G401 (cell line): ENCODE measurements at places on chromosomes 7 and 10.

- DNase-seq, result no peak
Observed at GRCh38 chr10:9294132-9294663, 1239.7 kb downstream of the GATA3 start.

DNA sequence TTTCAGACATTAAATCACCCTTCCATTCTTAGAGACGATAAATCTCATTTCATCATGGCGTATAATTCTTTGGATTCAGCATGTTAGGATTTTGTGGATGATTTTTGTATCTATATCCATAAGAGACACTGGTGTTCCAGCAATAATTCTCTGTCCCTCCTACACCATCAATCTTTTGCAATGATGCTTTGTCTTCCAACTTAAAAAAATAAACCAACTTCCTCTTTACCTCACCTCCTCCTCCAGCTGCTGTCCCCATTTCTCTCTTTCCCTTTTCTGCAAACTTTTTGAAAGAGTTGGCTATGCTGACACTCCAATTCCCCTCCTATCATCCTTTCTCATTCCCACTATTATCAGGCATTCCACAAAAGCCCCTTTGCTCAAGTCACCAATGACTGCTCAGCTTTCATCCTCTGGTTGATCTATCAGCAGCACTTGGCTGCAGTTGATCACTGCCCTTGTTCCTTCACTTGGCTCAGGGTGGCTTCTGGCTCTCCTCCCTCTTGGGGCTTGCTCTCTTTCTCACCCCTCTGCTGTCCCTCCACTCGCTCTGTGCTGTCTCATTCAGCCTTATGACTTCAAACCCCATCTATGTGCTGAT, 130.0 kb downstream of the ARHGAP22 start:
- DNase-seq, result no peak

GRCh38 chr10:5566614-5567013, 41.9 kb downstream of the CALML3 start:
- DNase-seq, result no peak

DNA sequence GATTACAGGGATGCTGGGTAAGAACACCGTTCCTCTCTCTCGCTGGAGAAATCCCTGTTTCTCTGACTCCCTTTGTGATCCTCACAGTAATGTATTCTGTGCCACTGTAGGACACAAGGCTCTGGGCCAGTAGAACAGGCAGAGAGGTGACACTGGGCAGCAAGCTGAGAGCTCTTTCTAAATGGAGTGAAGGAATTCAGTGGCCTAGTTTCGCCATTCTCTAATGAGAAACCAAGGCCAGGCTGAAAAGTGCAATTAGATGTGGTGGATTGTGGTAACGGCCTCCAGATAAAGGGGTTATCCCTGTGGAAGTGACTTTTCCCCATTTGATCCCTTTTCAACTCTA, 12.8 kb downstream of the KCTD7 start:
- DNase-seq, result no peak

DNA sequence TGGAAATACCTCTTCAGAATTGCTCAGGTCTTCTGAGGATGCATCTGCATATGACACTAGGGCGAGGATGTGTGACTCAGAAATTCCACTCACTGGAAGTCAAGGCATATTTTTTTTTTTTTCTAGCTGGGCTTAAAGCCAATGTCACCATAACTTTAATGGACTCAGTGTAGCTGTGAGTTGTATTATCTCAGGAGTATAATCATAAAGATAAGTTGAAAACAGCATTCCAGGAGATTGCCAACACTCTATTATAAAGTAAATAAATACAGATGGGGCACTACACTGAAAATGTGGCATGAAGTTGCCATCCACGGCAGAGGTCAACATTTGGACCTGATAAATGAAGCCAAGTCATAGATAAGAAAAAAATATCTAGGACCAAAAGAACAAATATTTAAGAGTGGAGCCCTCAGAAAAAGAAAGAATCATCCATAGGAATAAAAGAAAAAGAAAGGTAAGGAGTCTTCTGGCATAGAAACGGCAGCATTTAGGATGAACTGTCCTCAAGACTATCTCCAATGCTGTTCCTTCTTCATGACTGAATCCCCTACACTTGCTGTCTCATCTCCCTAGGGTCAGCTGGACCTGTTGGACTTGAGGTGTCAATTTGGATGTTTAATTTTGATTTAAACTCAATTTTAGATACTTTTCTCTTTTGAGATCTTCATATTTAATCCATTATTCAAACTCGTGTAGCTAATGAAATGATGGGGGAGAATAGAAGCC, 72.9 kb upstream of the CAV2 start:
- no peak for DNase-seq

- DNase-seq, result no peak
Observed at GRCh38 chr10:119940487-119940886, 48.0 kb downstream of the SEC23IP start.

DNA sequence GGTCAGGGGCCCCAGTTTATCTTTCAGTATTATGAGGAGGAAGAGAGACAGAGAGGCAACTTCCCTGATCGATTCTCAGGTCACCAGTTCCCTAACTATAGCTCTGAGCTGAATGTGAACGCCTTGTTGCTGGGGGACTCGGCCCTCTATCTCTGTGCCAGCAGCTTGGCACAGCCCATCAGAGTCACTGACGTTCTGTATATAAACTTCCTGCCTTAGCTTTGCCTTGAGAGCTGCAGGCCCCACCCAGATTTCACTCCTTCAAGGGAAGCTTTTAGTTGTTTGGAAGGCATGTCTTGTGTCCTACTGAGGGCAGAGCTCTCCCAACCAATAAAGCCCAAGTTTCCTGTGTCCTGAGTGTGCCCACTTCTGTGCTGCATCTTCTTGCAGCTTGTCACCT, 242.5 kb upstream of the PRSS58 start:
- no peak for DNase-seq

GRCh38 chr7:126803060-126803665, 449.6 kb downstream of the GRM8 start:
- DNase-seq, result peak; percentile 23

GRCh38 chr10:88165849-88166271, 302.4 kb downstream of the PTEN start:
- DNase-seq, result no peak

DNA sequence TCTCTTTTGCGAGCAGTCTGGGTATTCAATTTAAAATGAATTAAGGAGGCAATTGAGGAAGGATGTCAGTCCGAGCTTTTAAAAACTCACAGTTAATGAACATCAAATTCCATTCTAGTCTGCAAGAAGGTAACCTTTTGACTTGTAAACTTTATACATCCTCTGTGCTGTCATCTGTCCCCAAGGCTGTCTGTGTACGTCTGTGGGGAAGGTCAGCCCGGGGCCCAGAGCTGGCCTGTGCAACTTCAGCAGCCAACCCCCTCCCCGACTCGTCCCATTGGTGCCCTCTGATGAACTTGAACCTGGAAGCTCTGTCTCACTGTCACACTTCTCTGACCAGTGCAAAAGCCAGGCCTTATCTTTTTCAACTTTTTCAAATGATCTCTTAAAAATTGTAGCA, 80.3 kb downstream of the CCDC3 start:
- DNase-seq, result no peak

- no peak for DNase-seq
Observed at GRCh38 chr7:125651823-125652528, 722.4 kb upstream of the POT1 start.

- no peak for DNase-seq
Observed at GRCh38 chr10:108443636-108444035, 1279.1 kb upstream of the SORCS1 start.

DNA sequence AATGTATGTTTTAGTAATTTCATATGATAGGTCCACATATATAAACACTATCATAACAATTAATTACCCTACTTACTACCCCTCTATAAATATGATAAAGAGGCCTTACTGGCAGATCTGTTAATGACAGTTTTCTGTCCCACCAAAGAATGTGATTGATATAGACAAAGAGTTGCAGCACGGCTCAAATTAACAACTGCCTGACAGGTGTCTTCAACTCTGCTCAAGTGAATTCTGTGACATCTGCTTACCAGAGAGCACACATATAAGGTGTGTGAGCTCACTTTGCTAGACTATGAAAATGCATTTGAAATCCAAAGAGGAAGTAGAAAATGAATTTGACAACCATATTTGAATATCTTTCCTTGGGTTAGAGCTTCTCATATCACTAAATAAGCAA, 36.6 kb downstream of the CACNA2D1 start:
- DNase-seq, result no peak

GRCh38 chr10:23015021-23015707, 80.2 kb upstream of the MSRB2 start:
- no peak for DNase-seq

DNA sequence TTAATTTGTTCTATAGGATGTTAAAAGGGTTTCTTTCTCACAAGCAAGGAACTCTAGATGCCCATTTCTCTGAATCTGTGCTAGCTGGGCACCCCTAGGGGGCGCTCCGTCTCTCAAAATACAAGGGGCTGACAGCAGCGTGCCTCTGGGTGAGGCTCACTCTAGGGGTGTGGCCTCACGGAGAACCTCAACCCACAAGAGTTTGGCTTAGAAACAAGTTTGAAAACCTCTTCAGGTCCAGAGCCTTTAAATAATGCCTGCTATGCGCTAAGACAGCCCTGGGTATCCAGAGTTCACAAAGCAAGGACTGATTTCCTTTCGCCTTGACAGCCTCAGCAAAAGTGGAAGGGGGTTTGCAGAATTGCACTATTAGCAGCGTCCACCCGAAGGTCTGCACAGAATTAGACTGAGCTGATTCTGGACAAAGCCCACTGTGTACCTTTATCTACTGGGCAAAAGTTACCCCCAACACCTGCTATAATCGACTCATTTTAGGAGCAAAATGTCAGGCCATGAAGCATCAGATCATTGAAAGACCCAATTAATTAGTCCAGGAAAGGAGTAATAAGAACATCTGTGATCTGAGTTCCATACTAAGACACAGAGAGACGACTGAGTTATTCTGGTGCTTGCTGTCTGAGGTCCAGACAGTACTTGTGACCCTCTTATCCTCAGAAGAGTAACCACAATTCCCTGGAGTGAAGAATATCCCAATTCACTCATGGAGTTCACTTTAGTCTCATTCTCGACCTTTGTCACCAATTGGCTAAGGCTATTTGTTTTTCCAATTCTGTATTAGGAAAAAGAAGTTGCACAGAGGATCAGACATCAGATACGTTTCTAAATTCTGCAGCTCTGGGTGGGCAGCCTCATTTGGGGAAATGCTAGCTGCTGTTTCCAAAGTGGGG, 574 bp upstream of the CPED1 start:
- DNase-seq, result peak; percentile 89

DNA sequence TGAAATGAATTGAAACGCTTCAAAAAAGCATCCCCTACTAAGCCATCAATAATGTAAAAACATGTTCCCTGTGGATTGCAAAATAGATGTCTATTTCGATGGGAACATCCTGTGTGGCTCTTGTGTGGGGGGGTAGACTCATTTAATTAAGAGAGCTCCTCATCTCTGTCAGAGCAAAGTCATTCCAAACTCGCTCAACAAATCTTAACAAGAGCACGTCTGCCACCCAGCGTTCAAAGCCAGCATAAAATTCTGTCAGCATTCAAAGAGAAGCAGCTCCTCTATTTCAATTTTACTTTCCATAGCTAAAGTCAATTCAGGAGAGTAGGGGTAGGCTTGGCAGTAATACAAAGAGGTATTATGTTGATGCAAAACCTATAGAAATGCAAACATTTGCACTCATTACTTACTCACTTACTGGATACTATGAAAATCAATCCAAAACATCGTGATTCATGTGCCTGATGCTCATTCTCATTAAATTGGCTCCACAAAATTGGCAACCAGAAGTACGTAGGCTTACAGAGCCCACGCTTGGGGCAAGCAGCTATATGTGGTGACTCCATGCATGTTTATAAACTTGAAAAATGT, 114.9 kb downstream of the IPMK start:
- DNase-seq, result peak; percentile 61

GRCh38 chr7:45044338-45044737, 44.3 kb downstream of the CCM2 start:
- DNase-seq, result no peak

DNA sequence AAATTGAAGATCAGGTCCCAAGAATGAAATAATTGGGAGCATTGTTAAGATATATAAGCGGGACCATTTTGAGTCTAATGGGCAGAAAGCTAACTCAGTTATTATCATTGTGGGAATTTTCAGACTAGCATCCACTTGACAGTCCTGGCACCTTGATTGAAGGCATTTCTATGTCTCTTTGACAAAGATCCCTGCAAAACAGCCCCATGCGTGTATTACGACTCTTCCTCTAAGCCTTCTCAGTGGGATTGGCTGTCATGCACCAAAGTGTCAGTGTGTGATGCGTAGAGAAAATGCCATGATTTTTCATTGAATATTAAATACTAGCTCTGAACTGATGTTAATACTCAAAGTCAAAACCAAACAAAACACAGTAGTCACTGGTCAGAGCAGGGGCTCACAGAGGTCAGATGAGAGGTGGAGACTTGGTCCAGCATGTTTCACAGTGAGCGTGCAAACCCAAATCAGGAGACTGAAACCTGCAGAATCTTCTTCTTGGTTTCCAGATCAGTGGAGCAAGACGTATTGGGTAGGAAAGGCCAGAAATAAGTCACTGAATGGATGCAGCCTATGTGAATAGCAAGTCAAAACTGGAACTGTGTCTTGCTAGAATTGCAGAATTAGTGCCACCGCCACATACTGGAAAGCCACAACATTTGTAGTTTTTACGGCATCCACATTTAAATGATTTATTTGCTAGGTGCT, 303.6 kb upstream of the AKR1E2 start:
- DNase-seq, result no peak

- no peak for DNase-seq
Observed at GRCh38 chr10:54470324-54470631, 330.8 kb downstream of the PCDH15 start.

GRCh38 chr7:13117103-13117502, 429.7 kb downstream of the ARL4A start:
- DNase-seq, result no peak

- no peak for DNase-seq
Observed at GRCh38 chr7:32774541-32774951, 117.0 kb downstream of the KBTBD2 start.

DNA sequence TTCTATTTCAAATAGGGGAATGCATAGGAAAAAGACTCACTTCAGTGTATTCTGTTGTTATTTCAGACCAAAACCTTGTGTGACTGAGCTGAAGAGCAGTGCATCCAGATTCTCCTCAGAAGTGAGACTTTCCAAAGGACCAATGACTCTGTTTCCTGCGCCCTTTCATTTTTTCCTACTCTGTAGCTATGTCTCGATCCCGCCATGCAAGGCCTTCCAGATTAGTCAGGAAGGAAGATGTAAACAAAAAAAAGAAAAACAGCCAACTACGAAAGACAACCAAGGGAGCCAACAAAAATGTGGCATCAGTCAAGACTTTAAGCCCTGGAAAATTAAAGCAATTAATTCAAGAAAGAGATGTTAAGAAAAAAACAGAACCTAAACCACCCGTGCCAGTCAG, 12.0 kb downstream of the TET1 start:
- DNase-seq, result no peak

- DNase-seq, result no peak
Observed at GRCh38 chr7:94393246-94394108, 1.2 kb upstream of the COL1A2 start.

- no peak for DNase-seq
Observed at GRCh38 chr10:91743465-91743864, 54.8 kb upstream of the TNKS2 start.

DNA sequence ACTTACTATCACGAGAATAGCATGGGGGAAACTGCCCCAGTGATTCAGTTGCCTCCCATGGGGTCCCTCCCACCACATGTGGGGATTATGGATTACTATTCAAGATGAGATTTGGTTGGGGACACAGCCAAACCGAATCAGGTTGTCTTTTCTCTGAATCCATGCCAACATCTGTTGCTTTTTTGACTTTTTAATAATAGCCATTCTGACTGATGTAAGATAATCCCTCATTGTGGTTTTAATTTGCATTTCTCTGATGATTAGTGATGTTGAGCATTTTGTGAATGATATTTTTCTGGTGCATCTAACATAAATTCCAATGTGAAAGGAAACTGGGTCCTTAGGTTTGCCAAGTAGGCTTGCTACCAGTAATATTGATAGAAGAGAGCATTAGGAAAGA, 69.0 kb upstream of the ARHGAP21 start:
- DNase-seq, result no peak
